NCI-H2227 treated with DMSO at 0.1 percent for 48 hours (cell line): ENCODE measurements at places on chromosomes 4 and X.

DNA sequence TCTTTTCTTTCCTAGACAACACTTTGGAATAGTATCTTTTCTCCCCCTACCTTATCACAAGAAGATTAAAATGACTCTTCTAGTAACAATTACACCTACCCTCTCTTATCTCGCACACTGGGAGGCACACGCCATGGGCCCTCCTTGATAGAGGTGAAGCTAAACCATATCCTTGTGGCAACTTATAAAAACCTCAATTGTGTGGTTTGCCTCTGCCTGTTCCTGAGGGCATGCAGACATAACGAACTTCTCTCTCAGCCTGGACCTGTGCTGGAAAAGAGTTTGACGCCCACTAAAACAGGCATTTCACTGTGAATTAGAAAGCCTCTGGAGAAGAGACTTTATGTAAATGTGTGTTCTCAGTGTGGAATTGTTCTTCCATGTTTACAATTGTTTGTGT, 141.2 kb downstream of the NDST3 start:
- no peak for DNase-seq

DNA sequence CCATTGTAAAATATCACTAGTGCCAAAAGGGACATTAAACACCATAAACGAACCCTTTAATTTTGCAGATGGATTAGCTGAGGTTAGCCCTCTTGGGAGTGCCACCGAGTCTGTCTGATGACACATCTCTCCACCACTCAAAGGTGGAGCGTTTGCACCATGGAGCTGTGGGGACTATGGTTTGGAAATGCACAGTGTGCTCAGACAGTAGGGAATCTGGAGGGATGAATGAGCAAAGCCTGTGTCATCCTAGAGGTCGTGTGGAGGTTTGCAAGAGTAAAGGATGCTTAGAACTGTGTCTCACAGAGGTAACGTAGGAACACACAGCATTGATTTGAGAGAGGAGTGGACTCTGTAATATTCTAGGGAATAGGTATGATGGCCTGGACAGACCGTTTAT, 93.7 kb downstream of the CLNK start:
- DNase-seq: no peak

- no peak for DNase-seq
Measured at GRCh38 chrX:9311421-9312160, 153.3 kb upstream of the TBL1X start.

- DNase-seq: no peak
Measured at GRCh38 chr4:35993606-35994005, 250.7 kb downstream of the ARAP2 start.

DNA sequence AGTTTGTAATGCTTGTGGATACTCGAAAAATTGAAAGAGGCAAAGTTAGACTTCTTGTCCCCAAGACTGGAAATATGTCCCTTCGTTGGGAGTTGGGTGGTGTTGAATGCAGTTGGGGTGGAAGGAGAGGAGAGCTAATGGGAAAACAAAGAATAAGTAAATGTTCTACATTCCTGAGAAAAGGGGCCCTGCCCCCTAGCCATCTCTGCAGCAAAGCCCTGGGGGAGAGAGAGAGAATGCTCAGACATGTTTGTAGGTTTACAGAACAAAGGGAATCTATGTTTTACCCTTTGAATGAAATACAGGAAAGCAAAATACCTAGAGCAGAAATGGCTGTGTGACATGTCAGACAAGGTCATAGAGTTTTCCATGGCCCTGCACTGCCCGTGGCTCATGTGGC, 88.1 kb downstream of the RASL11B start:
- DNase-seq: no peak

- no peak for DNase-seq
Measured at GRCh38 chr4:139596034-139596683, 40.1 kb upstream of the SETD7 start.

GRCh38 chrX:30495468-30495867, 82.1 kb downstream of the TASL start:
- no peak for DNase-seq

DNA sequence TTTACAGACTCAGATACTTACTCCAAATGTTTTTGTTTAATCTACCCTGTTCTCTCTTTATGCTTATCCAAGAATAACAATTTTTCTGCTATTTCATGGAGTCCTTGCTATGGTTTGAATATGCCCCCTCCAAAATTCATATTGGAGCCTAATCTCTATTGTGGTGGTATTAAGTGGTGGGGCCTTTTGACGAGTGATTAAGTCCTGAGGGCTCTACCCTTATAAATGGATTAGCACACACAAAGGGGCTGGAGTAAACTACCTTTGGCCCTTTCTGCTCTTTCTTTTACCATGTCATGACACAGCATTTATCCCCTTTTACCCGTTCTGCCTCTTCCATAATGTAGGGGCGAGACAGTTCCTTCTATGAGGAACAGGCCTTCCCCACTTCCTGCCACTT, 285.5 kb downstream of the GASK1B start:
- DNase-seq: no peak

DNA sequence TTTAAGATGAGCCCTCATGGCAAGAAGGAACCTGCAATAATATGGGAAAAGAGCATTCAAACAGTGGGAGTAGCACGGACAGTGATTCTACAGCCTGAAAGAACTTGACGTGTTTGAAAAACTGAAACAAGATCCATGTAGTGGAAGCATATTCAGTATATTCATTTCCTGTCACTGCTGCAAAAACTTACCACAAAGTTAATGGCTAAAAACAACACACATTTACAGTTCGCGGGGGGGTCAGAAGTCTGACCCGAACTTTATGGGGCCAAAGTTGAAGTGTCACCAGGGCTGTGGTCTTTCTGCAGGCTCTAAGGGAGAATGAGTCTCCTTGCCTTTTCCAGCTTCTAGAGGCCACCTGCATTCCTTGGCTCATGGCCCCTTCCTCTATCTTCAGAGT, 52.6 kb upstream of the ARX start:
- no peak for DNase-seq

DNA sequence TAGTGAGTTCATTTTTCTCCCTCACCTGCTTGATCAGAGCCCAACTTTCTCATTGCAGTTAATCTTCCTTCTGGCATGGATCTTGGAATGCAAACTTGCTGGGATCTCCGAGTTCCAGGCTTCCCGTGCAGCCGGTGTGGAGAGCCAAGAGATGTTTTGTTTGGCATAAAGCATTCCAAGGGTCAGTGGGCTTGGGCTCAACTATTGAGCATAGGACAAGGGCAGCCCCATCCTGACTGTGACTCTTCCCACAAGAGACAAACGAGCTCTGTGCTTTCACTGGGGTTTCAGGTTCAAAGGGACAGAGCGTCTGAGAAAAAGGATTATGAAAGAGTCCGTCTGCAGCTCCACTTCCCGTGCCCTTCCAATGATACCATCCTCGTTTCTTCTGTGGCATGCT, 10.5 kb downstream of the TLR7 start:
- DNase-seq: no peak
